NCI-H446 (cell line): ENCODE measurements at places on chromosomes 16 and 17.

GRCh38 chr17:75442168-75443103 lies 14.0 kb upstream of the TMEM94 start:
- DNase-seq = no peak

DNA sequence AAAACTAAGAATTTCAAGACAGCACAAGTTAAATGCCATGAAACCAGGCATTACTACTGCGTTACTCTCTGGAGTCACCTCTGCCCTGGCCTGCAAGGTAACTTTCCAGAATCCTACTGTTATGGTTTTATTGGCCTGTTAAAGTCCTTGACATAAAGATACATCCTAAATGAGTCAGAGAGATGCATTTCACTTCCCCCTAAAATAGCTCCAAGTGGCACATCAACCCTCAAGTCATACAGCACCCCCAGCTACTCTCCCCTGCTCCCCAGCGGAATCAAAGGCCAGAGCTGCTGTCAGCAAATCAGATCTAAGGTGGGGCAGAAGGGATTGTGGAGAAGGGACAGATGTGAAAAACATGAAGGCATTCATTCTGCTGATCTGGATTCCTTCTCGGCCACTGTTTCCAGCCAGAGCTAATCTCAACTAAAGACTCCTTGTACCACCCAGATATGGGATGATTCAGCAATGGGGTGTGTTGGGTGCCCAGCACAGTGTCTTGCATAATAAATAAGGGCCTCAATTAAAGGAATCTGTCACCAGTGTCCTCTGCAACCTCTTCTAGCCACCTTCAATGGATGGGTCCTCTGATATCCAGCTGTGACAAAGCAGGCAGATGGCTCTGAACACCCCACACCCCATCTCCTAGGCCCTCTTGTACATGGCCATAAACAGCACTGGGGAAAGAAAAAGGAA lies 8.5 kb upstream of the CCL1 start:
- no peak for DNase-seq

- DNase-seq = no peak
Observed at GRCh38 chr16:66523861-66524354, 26.0 kb downstream of the TK2 start.

GRCh38 chr17:75344666-75345065 lies 55.4 kb upstream of the SLC25A19 start:
- DNase-seq = no peak

GRCh38 chr17:7023576-7024401 lies 939 bp downstream of the BCL6B start:
- DNase-seq = no peak

- no peak for DNase-seq
Observed at GRCh38 chr16:73739049-73739769, 557.4 kb upstream of the PSMD7 start.

- no peak for DNase-seq
Observed at GRCh38 chr17:78986048-78986648, 6.4 kb upstream of the LGALS3BP start.

- DNase-seq = no peak
Observed at GRCh38 chr17:48882272-48882671, 10.3 kb upstream of the ATP5MC1 start.

GRCh38 chr16:11084876-11085485 lies 140.6 kb downstream of the CLEC16A start:
- no peak for DNase-seq

GRCh38 chr16:83206426-83206825 lies 579.7 kb downstream of the CDH13 start:
- no peak for DNase-seq

- no peak for DNase-seq
Observed at GRCh38 chr16:66751053-66751302, 431 bp downstream of the DYNC1LI2 start.

DNA sequence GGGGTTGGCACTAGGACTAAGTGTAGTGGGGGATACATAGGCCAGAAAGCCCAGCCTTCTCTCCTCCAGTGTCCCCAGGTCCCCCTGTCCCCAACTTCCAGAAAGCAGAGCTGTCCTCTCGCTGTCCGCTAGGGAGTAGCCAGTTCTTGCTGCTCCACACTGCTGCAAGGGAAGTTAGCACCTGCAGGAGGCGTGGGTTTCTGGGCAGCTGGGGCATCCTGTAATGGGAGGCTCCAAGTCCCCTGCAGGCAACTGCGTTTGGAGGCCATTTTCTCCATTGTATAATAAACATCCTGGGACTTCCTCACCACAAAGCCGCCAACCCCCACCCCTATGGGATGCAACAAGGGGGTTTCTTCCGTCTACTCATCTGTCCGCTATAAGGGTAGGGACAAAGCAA lies 1.7 kb downstream of the RPRML start:
- peak; percentile 68 for DNase-seq

GRCh38 chr16:26391833-26392232 lies 674.9 kb upstream of the C16orf82 start:
- DNase-seq = no peak

DNA sequence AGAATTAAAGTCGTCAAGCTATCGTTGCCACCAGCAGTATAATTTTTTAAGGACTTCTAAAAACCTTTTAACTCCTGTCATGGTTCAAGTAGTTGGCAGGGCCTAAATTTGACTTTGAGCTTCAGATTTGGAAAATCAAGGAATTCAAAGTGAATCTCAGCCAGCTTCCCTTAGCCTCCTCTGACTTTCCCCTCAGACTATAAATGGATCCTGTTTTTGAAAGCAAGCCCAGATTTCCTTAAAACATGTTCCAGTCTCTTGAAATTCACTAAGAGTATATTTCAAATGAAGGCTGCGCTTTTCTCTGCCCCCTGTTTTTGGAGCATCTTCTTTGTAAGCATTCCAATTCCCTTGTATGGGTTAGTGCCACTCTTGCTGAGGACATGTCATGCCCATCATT lies 101.8 kb upstream of the CDH8 start:
- DNase-seq = no peak
